RWPE1 (cell line): ENCODE measurements at places on chromosomes 4 and X.

- DNase-seq, result no peak
Observed at GRCh38 chr4:156439576-156440200, 486.0 kb upstream of the CTSO start.

DNA sequence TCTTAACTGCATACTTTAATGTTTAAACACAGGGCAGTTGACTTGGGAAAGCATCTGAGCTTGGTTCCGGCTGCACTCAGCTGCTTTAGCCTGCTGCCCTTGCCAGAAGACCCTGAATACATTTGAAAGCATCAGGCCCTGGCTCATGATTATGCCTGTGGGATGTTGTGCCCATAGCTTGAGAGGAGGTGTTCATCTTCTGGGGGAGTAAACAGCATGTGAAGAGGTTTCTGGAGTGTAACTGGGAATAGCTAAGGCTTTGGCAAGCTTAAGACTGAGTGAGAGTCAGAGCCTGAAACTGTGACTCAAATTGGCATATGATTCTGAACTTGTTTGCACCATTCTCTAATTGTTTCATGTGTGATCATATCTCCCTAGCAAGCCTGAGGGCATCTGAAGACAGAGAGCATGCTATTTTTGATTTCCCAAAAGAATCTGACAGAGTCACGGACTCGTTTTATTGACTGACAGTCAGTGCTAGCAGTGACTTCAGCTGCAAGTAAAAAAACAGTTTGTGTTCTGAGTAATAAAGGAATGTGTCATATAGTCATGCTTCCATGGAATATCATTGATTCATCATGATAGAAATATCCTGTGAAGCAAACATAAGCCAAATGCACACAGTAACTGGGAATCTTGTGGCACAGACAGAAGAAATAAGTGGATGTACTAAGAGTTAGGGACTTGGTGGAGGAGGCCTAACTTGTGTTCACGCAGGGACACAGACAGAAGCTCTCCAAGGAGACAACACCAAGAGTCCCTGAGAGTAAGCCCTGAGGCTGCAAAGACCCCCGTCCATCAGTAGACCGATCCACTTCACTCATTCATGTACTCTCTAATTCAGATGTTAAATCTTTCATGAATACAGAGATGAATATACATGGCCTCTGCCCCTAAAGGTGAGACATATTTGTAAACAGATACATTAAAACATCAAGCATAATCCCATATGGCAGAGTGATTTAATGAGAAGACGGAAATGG is 100.7 kb downstream of the SYNPO2 start:
- peak; percentile 77 for DNase-seq

- no peak for DNase-seq
Observed at GRCh38 chr4:81502564-81502963, 30.9 kb upstream of the RASGEF1B start.

- DNase-seq, result peak; percentile 21
Observed at GRCh38 chr4:82721819-82722423, 76.7 kb downstream of the SCD5 start.

DNA sequence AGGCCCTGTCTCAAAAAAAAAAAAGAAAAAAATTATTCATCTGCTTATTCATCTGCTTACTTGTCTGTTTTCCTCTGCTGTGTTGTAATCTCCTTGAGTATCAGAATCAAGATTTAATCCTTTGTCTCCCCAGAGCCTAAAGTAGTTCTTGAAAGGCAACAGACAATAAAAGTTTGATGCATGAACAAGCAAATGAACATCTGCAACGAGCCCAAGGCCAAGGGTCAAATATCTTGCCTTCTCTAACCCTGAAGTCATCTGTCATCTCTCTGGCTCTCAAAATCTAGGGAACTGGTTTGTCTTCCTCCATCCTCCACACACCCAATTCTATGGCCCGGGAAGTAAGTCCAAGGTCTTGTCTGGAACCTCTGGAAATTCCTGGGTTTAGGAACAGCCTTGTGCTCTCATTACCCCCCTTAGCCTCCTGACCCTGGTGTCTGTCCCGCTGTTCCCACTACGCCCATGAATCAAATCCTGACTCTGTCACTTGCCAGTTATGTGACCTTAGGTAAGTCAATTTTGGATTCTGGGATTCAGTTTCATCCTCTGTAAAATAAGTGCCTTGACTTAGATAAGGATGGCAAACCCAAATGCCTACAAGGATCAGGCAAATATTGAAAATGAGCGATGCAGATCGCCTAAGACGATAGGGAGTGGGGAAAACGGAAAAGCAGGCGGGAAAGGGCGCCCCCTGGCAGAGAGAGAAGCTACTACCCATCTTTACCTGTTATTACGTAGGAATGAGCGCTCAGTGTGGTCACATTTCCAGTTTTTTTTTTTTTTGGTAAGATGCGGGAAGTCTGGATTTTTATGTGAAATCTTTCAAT is 102.7 kb upstream of the DHX15 start:
- DNase-seq, result peak; percentile 13

DNA sequence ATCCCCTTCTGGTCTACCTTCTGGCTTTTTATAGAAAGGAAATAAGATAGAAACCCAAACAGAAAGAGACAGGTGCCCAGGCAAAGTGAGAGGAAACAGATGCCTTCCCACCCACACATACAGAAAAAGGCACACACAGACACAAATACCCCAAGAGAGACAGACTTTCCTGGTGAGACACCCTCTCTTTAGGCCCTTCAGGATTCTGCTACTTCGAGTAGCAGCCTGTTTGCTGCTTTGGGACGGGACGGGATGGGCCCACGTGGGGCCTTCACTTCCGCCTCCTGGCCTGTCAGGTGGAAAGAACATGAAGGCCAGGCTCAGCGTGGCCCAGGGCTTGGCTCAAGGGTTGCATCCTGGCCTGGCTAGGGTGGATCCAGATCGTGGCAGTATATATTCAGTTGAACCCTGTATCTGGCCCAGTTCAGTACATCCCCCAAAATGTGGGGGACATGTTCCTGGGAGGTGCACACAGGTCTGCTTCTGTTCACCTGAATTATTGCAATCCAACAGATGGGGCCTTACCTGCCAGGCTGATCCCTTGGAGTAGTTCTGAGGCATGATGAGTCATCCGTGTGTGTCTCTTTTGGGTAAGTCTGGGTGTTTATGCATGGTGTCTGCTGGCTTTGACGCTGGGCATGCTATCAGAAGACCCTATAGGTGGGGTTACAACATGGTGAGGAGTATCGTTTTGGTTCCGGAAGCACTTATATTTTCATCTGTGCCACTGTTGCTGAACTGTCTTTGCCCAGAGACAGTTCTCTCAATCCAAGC is 2.4 kb downstream of the ZNF275 start:
- DNase-seq, result no peak

DNA sequence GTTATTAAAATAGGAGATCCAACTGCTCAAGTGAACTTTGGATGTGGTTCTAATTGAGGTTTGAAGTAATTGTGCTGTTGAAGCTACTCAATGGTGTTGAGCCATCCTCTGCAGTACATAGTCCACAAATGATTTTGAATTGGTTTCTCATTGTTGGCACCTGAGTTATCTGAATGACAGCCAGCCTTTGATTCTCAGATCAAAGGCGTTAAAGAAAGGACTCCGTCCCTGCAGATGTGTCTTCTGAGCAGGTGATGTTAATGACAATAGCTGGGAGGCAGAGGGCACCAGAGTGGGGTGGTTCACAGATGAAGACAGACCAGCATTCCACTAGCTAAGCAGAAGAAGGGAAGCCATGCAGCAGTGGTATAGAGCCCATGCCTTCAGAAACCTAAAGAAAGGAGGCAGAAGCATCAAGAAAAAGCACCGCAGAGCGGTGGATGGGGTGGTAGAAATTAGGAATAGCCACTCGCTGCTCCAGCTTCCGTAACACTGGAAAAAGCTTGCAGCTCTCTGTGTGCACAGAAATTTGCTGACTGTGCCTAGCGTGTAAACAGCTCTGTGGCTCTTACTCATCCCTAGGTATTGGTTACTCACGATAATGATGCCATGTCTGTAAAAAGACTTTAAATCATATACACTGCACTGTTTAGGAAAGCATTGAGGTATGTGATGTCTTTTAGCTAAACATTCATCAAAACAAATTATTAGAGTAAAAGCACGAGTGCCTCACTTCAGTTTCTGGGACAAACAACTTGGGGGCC is 79.2 kb upstream of the CLCN4 start:
- peak; percentile 35 for DNase-seq

GRCh38 chr4:18593297-18594002 is 571.9 kb upstream of the LCORL start:
- peak; percentile 57 for DNase-seq

DNA sequence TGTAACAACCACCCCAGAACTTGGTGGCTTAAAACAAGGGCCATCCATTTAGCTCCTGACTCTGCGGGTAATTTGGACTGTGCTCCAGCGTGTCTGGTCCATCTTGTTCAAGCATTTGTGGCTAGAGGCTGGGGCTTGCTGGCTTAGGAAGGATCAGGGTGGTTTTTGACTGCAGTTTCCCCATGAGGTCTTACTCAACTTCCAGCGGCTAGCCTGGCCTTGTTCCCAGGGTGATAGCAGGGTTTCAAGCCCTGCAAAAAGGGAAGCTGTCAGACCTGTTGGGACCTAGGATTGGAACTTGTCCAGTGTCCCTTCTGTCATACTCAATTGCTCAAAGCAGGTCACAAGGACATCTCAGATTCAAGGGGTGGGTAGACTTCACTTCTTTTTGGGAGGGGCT is 205.9 kb downstream of the STIM2 start:
- DNase-seq, result no peak

DNA sequence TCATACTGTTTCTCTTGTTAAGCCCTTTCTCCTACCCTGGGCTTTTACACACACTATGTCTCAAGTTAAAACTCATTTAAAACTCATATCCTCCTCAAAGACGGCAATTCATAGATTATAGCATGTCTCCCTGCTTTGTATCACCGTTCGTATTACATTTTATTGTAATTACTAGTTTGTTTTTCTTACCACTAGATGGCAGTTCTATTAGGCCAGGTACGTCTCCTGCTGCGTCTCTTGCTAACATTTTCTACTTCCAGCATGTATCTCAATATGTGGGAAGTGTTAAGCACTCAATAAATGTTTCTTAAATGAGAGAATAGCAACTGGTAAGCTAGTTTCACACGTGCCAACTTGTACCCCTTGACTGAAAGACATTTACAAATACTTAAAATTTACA is 450.3 kb upstream of the PCDH7 start:
- no peak for DNase-seq

GRCh38 chr4:110096405-110096804 is 102.0 kb downstream of the ELOVL6 start:
- no peak for DNase-seq

GRCh38 chr4:39823191-39823590 is 125.3 kb downstream of the UBE2K start:
- no peak for DNase-seq

- no peak for DNase-seq
Observed at GRCh38 chr4:8237256-8237989, 32.1 kb upstream of the HTRA3 start.

- no peak for DNase-seq
Observed at GRCh38 chr4:157932936-157933335, 239.9 kb downstream of the GASK1B start.

GRCh38 chr4:145390571-145390970 is 91.1 kb upstream of the SMAD1 start:
- DNase-seq, result no peak

DNA sequence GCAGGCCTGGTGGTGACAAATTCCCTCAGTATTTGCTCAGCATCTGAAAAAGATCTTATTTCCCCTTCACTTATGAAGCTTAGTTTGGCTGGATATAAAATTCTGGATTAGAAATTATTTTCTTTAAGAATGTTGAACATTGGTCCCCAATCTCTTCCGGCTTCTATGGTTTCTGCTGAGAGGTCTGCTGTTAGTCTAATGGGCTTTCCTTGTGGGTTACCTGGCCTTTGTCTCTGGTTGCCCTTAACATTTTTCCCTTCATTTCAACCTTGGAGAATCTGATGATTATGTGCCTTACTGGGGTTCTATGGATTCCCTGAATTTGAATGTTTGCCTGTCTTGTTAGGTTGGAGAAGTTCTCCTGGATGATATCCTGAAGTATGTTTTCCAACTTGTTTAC is 17.4 kb upstream of the TMPRSS11F start:
- no peak for DNase-seq

GRCh38 chrX:135707880-135708279 is 5.6 kb upstream of the CT45A1 start:
- DNase-seq, result no peak

GRCh38 chrX:104307341-104307740 is 52.6 kb upstream of the ESX1 start:
- no peak for DNase-seq

DNA sequence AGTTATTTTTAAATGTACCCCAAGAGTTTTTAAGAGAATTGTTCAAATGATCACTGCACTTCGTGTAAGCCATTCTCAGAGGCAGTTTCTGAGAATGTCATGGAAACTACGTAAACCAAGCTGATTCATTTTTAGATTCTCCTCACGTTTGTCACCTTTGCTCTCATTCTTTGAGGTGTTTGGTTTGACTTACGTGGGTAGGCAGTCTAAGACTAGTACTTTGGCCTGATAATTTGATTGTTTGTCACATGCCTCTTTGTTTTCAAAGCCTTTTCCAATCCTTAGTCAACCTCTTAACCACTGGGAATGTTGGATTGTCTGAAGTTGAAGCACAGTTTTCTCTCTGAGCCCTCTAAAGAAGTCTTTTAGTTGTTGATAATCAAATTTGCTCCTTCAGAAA is 10.5 kb downstream of the SEPTIN11 start:
- no peak for DNase-seq

GRCh38 chr4:182808673-182809416 is 108.3 kb downstream of the DCTD start:
- DNase-seq, result peak; percentile 22
